ENCODE measurements at places on chromosomes 11 and 22. TPM values are rescaled to one million over a fixed set of nuclear protein-coding genes. Genes with fewer than 3 reads are reported as not detected.

The PRRG4 gene
- 0.11 TPM for polyA plus RNA-seq

The ZP1 gene
- polyA plus RNA-seq: not detected

The NRIP3 gene
- 0.87 TPM for polyA plus RNA-seq

The SNX32 gene
- polyA plus RNA-seq: 1.8 TPM

The SEPTIN5 gene
- polyA plus RNA-seq: 130 TPM

The APOA4 gene
- not detected for polyA plus RNA-seq

The TYR gene
- polyA plus RNA-seq: not detected

The NRXN2 gene
- polyA plus RNA-seq: 24.5 TPM

The RFPL3 gene
- polyA plus RNA-seq: not detected

The CRACR2B gene
- polyA plus RNA-seq: 17.6 TPM

The GPHA2 gene
- polyA plus RNA-seq: 0.35 TPM

The LYVE1 gene
- polyA plus RNA-seq: 66.6 TPM

The SYT13 gene
- polyA plus RNA-seq: 0.30 TPM

The APOBEC3F gene
- polyA plus RNA-seq: 2.8 TPM

The APLP2 gene
- 122 TPM for polyA plus RNA-seq

The GGTLC3 gene
- polyA plus RNA-seq: not detected

The ZBTB16 gene
- polyA plus RNA-seq: 5.3 TPM

The PKNOX2 gene
- 27.6 TPM for polyA plus RNA-seq

The BLID gene
- polyA plus RNA-seq: not detected

The CREB3L1 gene
- 40.8 TPM for polyA plus RNA-seq

The GRK2 gene
- polyA plus RNA-seq: 45.9 TPM

The OR52I1 gene
- polyA plus RNA-seq: not detected

The ZNF280B gene
- 4.2 TPM for polyA plus RNA-seq

The C22orf31 gene
- polyA plus RNA-seq: 1.8 TPM

The MAJIN gene
- polyA plus RNA-seq: not detected

The PRSS23 gene
- 19.5 TPM for polyA plus RNA-seq

The ZFP91 gene
- polyA plus RNA-seq: 39.2 TPM

The SLC25A18 gene
- 0.58 TPM for polyA plus RNA-seq

The MMP10 gene
- polyA plus RNA-seq: not detected

The C22orf15 gene
- polyA plus RNA-seq: 0.33 TPM

The OR52I2 gene
- not detected for polyA plus RNA-seq
